ENCODE measurements at places on chromosomes 6 and 20.

GRCh38 chr20:3275064-3275935, 36.3 kb upstream of the SLC4A11 start:
- DNase-seq: no peak

GRCh38 chr20:46356195-46357029, 48.1 kb upstream of the CDH22 start:
- no peak for DNase-seq

GRCh38 chr20:16057651-16058050, 515.6 kb downstream of the KIF16B start:
- no peak for DNase-seq

DNA sequence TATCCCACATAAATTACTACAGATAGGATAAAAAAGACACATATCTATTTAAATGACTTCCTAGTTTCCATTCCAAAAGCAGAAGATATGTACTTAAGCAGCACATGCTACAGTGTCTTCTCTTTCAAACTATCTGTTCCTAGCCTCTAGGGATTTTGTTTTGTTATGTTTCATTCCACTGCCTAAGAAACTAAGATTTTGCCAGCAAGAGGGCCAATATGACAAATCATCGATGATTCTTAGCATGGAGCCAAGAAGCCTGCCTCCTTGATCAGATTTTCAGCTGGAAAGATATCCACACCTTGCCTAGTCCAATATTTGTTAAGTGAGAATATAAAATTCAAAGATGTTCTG, 7.0 kb downstream of the SNX5 start:
- DNase-seq: no peak

GRCh38 chr20:14709439-14709838, 372.0 kb upstream of the FLRT3 start:
- DNase-seq: no peak

All from renal pelvis (tissue), 12 donors.